ENCODE measurements at places on chromosomes 1 and 21.

DNA sequence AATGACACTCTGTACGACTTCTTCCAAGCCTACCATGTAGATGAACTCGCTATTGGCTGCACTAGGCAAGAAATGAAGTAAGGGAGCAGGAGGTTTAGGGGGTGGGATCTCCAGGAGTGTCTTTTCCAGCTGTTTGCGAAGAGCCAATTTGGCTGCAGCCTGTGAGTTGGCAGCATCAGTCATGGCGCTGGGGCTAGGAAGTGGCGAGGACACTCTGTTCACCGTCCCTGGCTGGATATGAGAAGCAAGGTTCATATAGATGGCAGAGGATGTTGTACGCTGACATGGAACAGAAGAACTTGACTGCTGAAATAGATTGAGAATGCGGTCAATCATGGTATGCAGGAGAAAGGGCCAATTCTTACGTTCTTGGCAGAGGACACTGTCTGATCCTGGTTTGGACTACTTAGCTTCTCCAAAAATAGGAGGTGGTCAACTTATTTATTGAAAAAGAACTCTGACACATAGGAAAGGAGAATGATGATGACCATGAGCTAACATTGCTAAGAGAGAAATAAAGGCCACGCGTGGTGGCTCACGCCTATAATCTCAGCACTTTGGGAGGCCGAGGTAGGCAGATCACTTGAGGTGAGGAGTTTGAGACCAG, 41.2 kb downstream of the SLC27A3 start:
- no peak for DNase-seq

DNA sequence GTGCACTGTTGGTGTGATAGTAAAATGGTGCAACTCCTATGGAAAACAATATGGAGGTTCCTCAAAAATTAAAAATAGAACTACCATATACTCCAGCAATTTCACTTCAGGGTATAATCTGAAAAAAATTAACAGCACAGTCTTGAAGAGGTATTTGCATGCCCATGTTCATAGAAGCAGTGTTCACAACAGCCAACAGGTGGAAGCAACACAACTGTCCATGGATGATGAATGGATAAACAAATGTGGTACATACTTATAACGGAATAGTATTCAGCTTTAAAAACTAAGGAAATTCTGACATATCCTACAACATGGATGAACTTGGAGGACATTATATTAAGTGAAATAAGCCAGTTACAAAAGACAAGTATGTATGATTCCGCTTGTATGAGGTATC, 8.2 kb downstream of the TTLL7 start:
- DNase-seq = no peak

- DNase-seq = no peak
Observed at GRCh38 chr1:13507075-13507474, 6.7 kb downstream of the LRRC38 start.

DNA sequence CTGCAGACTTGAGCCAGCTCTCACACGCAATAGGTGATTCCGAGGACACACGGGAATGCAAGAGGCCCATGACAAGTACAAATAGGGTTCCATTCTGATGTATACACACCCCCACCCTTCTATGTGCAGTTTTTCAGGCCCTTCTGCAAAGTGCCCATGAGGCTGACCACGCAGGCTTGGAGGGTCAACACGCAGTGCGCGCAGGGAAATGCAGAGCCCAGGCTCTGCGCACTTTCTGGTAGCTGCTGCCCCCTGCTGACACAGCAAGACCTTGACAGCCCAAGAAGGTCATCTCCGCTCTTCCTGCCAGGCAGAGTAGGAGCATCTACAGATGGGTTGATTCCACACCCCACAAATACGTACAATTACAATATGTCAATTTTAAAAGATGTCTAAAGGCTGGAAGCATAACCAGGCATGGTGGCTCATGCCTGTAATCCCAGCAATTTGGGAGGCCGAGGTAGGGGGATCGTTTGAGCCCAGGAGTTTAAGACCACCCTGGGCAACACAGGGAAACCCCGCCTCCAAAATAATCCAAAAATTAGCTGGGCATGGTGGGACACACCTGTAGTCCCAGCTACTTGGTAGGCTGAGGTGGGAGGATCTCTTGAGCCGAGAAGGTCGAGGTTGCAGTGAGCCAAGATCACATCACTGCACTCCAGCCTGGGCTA, 18.5 kb downstream of the SH3BP5L start:
- no peak for DNase-seq

- no peak for DNase-seq
Observed at GRCh38 chr1:1088801-1089680, 14.9 kb upstream of the RNF223 start.

DNA sequence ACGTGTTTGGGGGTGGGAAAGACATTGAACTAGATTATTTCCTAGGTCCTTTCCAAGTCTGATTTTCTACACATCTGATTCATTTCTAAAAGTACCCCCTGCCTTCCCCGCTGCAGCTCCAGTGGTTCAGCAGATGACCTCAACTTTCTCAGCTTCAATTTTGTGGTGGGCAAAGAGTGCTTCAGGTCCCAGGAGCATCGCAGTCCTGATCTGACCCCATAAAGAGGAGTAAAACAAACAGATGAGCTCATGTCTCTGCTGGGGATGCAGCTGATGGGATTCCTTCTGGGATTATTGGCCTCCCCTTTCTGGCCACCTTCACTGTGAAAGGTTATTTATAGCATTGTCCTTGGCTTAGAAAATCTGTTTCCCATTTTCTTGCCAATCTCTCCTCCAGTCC, 337.0 kb upstream of the PLXNA2 start:
- DNase-seq = no peak

- no peak for DNase-seq
Observed at GRCh38 chr1:205656236-205656635, 24.1 kb downstream of the SLC45A3 start.

DNA sequence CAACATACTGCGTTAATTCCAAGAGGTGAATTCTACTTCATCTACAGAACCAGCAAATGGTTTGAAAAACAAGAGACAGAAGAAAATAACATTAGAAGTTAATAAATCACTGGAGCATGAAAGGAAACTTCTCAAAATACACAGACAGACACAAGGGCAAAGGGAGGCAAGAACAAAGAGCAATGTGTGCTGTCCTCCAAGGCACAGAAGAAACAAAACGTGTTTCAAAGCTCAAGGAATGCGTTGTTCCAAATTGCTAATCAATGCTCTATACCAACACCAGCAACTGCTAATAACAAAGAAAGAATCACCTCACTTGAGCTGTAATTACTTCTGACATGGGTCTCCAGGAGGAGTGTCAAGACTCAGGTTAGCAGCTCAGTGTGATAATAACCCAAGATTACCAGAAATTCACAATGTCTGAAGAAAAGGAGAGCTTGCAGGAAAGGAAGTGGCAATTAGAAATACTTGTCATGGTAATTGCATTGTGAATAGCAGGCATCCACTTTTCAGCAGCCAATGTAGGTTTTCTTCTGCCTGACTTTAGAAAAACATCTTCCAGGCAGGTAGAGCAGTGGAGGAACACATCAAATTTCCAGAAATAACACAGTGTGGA, 175.4 kb downstream of the SEC16B start:
- no peak for DNase-seq

GRCh38 chr1:163836481-163836880, 514.7 kb downstream of the NUF2 start:
- no peak for DNase-seq

GRCh38 chr21:16588433-16588860, 858.7 kb downstream of the USP25 start:
- DNase-seq = no peak

DNA sequence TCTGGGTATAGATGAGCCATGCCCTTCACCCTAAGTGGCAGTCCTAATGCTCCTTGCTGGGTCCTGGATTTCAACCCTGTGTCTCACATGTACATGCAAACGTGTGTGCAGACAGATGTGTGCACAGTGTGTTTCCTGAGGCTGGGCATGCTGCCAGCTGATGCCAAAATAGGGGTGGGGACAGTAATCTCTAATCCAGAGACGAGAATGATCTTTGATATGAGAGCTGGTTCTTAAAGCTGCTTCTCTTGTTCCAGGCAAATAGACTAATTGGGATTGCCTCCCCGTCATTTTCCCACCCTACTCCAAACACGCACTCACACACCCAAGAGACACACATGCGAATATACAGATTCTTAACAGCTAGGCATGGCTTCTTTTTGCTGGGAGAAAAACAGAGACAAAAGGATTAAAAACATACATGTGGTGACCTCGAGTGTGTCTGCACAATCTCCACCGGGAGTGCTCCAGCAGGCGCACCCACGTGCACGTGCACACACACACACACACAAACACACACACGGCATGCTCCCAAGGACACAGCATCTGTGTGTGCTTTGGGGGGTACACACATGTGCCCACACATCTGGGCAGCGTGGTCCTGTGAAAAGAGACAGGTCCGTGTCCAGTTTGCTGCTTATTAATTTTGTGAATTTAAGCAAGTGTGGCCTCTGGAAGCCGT, 102.1 kb upstream of the ZBTB40 start:
- no peak for DNase-seq

DNA sequence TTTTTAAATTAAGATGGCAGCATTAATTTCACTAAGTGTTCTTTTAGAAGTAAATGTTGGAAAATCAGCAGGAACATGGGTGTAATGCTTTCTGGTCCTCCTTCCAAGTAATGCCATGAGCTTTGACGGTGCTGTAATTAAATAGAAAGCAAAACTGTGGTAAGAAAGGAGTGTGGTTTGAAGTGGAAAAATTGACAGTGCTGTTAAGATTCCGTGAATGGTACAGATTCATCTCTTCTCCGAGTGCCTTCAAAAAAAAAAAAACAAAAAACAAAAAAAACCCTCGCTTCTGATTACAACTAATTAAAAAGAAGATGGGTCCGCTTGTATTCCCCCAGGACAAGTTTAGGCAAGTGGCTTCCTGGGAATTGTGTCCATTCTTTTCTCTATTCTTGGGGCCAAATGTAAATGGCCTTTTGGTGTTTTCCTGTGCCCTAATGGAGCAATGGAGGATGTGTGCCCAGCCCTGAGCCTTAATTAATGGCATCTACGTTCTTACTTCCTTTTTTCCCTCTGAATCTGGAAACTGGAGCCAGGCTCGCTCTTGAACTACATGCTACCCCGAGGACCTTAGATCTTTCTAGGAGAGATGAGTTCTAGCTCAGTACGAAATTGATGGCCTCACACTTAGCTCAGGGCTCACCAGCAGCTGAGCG, 5.1 kb downstream of the LMO4 start:
- no peak for DNase-seq

DNA sequence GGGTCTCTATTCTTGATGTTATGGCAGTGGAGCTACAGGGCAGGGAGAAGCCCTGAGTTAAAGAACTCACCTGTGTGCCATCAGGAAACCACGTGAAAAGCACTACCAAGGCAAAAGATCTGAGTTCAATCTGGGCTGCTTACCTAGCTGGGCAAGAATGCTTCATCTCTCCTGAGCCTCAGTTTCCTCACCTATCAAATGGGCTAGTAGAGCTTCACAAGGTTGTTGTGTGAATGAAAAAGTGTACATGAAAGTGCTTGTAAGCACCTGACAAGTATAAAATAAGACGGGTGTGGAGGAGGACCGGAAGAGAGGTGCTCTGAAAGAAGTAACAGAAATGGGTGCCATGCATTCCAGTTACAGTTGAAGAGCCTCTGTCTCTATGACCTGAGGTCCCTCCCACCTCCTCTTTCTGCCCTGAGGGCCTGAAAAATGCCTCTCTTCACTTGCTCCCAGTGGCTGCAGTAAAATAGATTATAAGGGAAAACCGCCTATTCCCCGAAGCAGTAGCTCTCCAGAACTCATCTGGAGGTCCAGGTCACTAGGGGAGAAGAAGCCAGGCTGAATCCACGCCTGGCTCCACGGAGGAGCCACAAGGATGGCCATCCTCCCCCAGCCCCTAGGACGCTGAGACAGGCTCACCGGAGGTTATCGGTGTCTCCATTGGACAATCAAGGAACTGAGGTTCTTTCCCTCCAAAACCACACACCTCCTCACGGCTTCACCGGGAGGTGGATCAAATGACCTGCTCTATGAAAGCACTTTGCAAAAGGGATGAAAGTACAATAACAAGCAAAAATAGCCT, 1.4 kb downstream of the GPR161 start:
- no peak for DNase-seq

GRCh38 chr1:99652881-99653281, 7.0 kb downstream of the PALMD start:
- DNase-seq = no peak

- no peak for DNase-seq
Observed at GRCh38 chr1:10863886-10864285, 67.4 kb upstream of the CASZ1 start.

GRCh38 chr1:227805606-227806197, 9.8 kb upstream of the PRSS38 start:
- no peak for DNase-seq

DNA sequence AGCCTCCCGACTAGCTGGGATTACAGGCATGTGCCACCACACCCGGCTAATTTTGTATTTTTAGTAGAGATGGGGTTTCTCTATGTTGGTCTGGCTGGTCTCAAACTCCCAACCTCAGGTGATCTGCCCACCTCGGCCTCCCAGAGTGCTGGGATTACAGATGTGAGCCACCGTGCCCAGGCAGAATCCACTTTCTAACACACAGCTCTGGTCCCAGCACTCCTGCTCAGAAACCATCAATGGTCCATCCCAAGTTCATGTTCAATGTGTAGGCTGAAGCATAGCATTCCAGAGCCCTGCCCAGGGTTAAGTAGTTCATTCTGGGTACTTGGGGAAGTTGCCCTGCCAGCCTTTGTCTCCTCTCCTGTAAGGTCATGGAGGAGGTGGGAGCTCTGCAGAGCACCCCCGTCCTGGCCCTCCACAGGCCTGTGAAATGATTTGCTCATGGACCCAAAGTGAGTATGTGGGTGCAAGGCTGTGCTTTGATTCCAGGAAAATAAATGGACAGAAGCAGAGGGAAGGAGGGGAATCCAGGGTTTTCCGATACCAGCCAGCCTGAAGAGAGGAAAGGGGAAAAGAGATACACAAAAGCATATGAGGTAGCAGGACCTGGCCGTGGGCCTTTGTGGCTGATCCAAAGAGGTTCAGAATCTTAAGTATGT, 55.2 kb downstream of the NENF start:
- no peak for DNase-seq

GRCh38 chr1:198610362-198610761, 28.5 kb upstream of the PTPRC start:
- no peak for DNase-seq

- DNase-seq = no peak
Observed at GRCh38 chr1:55448261-55448660, 233.1 kb upstream of the USP24 start.

DNA sequence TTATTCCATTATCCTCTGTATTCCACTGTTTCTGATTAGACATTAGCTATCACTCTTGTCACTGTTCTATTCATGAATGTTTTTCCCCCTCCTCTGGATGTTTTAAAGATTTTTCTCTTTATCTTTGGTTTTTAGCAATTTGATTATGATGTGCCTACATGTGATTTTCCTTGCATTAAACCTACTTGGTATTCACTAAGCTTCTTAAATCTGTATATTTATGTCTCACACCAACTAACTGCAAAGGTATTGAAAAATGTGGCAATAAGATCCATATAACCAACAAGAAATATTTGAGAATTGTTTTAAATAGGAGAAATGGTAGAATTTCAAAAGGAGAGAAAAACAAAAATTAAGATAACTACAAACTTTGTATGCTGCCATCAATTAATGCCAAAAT, 25.2 kb downstream of the FAF1 start:
- no peak for DNase-seq
